ENCODE measurements at places on chromosomes 11 and 22.

DNA sequence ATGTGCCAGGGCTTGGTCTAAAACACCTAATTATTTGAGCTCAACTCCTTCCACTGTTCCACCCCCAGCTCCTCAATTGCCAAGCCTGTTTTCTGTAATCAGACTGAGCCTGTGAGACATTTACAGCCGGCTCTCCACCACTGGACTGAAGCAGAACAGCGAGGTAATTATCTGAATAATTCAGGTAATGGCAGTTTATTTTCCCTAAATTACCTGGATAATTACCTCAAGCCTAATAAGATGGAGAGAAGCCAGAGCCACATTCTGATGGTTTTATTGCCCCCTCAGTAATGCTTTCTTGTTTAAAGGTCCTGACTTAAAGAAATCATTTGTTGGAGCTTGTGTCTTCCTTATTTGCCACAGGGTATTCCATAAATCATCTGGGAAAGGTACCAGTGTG is 64.2 kb downstream of the FZD4 start:
- DNase-seq: no peak

DNA sequence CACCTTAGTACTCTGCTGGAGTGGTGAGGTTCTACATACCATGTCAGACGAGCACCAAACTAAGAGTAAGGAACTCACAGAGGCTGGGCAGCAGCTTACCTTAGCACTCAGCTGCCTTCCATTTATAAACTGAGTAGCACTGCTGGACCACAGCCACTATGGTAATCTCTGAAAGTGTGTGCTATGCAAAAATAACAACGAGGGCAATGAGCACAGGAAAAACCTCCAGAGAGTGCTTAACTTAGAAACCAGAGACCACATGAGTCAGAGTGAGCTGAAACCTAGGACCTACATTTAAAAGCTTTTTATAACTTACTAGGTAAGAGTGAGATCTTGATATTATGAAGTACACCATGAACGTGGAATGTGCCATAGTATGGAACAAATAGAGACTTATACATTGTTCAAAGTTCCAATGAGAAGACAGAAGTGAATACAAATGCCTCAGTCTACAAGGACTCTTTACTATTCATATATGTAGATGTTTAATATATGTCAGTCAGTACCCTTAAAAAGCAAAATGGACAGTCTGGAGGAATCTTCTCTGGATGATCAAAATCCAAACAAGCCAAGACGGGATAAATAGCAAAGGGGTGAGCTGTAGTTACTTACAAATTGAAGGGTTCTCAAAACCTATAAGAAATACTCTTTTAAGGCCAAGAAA is 17.2 kb upstream of the CD59 start:
- DNase-seq: no peak

- no peak for DNase-seq
Measured at GRCh38 chr11:115663790-115664189, 159.6 kb upstream of the CADM1 start.

GRCh38 chr22:32707971-32708370 is 93.5 kb upstream of the TIMP3 start:
- DNase-seq: no peak

GRCh38 chr22:41263704-41264103 is 22.3 kb downstream of the RANGAP1 start:
- DNase-seq: no peak

DNA sequence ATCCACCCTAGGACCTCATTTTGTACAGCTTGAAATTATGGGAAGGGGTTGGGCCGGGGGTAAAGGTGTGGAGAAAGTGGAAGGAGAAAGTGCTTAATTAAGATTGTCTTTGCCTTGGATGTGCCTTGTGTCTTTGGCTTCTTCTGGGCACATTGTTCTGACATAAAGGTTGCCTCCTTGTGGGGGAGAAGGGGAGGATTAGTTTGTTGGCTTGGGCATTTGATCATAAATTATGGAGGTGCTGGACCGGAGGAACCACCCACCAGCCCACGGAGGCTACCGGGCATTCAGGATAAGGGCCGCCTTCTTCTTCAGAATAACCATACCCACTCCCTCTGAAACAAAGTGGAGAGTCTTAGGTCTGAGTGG is 1.3 kb downstream of the PAFAH1B2 start:
- peak; percentile 37 for DNase-seq

DNA sequence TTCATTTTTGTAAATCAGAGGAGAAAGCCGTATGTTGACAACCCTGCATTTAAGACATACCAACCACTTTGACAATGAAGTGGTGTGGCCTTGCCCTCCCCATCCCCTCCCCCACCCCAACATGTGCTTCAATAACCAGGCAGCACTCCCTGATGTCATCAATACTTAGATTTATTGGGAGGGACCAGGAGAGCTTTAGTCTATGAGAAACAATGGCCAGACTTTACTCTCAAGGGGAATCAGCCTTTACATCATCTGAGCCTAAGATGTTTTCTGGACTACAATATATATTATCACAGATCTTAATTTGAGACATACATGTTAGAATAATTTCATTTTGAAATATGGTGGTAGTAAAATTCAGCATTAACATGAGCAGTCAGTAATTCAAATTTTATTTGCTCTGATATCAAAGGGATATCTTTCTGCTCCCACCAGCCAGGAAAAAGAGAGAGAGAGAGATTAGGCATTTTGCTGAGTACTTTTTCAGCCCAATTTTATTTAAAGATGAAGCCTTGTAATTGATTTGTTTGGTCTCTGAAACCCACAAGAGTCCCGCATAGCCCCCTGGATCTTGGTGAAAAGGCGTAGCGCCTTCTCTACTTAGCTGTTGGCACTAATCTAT is 38.1 kb downstream of the PARVA start:
- no peak for DNase-seq

DNA sequence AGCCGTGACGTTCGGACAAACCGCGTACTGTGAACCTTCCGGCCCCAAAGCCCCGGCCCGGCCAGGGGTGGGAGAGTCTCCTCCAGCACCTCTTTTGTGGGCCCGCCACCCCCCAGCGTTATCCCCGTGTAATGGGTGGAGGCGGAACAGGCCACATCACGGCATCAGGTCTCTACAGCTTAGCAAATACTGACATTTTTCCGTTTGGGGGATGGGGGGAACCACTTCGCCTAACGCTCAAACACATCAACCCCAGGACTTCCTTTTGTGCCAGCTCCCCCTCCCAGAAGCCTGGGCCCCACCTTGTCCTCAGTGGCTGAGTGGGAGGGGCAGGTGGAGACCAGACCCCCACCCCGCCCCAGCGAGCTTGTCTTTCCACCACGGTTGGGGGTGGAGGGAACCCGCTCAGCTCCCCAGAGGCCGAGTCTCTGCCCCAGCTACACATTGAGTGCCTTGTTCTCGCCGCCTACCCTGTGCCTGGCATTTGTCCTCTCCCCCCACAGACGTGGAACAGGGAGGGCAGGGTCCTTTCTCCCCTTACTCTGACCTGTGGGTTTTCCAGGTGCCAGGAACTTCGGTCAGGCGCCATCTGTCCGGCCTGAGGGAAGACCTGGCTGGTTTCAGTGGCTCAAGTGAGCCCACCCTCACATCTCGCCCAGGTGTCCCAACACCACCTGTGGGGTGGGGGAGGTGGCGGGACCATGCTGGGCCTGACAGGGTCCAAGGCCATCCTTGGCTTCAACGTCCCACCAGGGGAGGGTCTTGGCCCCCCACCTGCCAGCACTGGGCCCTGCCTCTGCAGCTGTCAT is 29.6 kb downstream of the SBF1 start:
- no peak for DNase-seq

DNA sequence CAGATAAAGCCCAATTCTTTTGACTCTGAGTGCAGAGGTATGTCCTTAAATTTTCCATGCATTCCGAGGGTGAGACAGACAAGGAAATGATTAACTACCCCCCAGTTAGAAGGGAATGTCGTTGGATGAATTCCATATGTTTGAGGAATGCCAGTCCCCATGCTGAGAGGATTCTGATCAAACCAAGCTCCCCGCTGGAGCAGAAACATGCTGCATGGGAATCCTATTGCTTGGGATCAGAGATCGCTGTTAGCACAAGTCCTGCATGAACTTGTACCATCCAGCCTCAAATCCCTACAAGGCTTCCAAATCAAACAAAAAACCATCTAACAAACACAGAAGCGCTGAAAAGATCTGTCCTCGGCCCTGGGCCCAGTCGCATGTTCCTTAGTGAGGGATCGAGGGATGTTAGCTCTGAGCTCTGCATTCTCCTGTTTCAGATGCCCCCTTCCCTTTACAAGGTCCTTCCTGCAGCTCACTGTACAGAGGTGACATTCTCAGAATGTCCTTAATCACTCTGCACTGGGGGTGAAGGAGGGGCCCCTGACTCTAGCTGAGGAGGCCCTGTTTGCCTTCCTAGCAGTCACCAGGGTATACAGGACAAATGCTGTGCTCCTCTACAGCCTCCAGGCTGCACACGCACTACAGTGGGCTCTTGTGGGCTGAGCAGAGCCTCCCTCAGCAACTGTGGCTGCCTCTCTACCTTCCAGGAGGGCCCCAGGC is 353.4 kb downstream of the TENM4 start:
- peak; percentile 71 for DNase-seq

- no peak for DNase-seq
Measured at GRCh38 chr11:78187366-78188285, 800 bp downstream of the KCTD21 start.

DNA sequence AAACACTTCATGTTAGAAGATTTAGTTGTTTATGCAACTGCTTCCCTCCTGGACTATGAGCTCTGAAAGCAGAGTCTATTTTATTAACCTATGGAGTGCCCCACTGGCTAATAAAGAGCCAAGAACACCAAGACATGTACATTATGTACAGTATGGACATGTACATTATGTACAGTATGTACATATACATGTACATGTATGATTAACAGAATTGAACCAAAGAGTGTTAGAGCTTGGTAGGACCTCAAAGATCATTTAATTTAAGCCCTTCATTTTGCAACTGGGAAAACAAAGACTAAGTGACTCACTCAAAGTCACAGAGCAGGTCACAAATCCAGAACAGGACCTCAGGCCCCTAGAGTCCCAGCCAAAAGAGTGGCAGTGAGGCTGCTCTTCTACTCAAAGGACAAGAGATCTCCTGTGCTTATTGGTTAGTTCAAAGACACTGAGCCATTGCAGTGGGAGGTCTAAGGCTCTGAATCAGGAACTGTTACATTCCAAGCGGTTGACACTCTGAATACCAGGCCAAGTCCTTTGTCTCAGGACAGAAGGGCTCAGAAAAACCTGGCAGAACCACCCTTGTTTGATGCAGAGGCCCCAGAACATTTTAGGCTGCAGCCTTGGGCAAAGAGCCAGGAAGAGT is 103.8 kb downstream of the FAM168A start:
- no peak for DNase-seq

GRCh38 chr11:74006743-74007304 is 2.1 kb downstream of the UCP3 start:
- DNase-seq: no peak

DNA sequence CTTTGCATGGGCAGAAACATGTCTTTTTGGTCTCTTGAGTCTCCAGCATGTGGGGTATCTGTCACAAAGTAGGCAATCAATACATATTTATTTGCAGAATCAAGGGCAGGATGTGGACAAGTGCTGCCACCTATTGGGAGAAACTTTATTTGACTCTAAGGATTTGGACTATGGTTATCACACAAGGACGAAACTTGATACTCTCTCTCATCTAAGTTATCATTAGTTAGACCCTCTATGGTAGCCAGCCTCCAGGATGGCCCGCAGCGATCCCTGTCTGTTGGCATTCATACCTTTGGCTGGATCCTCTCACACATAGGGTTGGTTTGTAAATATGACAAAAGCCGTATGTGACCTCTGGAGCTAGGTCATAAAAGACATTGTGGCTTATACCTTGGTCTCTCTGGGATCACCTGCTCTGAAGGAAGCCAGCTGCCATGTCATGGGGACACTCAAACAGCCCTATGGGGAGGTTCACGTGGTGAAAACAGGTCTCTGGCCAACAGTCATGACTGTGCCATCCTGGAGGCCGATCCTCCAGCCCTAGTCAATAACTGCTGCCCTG is 1.1 kb upstream of the FBXO7 start:
- peak; percentile 89 for DNase-seq

GRCh38 chr11:33387996-33388395 is 130.8 kb downstream of the HIPK3 start:
- DNase-seq: no peak

GRCh38 chr11:44600261-44600660 is 34.8 kb downstream of the CD82 start:
- DNase-seq: peak; percentile 72

DNA sequence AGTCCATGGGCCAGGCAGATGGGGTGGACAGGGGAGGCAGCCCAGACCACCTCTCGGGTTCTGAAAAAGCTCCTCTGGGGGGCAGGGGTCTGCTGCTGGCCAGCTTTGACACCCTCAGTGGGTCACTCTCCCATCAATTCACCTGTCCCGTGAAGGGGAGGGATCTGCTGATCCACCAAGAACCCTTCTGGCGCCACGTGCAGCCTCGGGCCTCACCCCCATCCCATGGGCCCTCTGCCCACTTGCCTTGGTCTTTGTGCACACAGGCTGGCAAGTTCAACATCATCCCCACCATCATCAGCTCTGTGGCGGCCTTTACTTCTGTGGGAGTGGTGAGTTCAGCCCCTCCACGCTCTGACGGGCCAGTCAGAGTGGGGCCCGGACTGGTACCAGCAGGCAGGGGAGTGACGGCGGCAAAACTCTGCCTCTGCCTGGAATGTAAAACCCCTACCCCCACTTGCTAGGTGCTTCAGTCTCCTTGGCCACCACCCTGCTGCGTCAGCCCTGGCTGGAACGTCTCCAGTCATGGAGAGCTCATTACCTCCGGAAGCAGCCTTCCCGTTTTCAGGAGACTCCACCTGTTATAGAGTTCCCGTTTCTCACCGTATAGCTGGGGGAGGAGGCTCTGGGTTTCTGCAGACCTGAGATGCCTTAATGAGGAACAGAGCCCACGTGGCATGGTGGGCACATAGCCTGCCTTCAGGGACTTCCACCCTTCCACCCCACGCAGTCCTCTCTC is 12.7 kb downstream of the PRG3 start:
- DNase-seq: no peak

- DNase-seq: no peak
Measured at GRCh38 chr11:128354476-128354875, 232.9 kb downstream of the ETS1 start.

GRCh38 chr22:36870250-36870649 is 9.4 kb downstream of the NCF4 start:
- DNase-seq: no peak

Data from eye (tissue), 1 donor.